ENCODE measurements at places on chromosomes 7 and 10.

DNA sequence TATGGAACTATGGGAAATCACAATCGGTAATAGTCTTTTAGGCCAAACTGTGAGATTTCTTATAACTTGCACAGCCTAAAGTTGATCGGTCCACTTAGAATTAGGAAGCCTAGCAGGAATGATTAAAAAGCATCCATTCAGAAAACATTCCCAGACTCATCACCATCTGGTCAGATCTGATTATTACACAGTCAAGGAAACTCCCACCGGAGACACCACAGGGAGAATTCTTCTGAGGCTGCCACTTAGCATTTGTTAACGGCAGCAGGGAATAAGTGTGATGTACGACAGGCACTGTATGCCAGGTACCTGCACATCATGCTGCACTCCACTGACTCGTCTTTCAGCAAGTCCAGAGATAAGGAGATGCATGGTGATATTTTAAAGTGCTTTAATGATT is 227.6 kb upstream of the STEAP1 start:
- DNase-seq, result no peak

GRCh38 chr7:122919643-122920181 is 33.5 kb upstream of the CADPS2 start:
- no peak for DNase-seq

DNA sequence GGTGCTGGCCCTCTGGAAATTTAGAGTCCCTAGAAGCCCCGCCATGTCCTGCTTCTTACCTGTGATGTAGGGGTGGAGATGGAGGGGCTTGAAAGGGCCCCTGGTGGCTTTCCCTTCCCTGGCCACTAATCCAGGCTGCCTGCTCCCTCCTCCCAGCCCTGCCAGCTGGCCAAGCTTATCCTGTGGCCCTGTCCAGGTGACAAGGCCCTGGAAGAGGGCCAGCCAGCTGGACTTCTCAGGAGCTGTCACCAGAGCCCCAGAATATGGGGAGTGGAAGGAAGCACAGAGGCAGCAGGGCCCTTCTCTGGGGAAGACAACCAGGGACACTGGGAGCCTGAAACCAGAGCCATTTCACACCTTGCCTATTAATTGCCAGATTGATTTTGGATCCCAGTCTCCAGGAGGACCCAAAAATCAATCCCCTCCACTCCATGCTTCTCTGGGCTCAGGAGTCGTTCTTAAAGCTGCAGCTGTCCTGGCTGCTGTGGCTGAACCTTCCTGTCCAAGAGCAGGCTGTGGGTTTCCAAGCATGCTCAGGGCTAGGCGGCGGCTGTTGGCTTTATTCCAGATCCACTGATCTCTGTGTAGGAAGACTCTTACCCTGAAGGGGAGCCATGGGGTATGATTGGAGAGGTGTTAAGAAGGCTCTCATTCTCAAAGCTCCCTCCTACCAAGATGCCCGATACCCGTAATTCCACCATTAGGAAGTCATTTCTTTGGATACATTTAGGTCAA is 52.6 kb upstream of the PCBD1 start:
- no peak for DNase-seq

- no peak for DNase-seq
Observed at GRCh38 chr7:101537205-101537604, 91.9 kb downstream of the MYL10 start.

GRCh38 chr10:10007957-10008356 is 1009.7 kb upstream of the CELF2 start:
- no peak for DNase-seq

- no peak for DNase-seq
Observed at GRCh38 chr7:46960970-46961369, 620.9 kb downstream of the TNS3 start.

- DNase-seq, result peak; percentile 71
Observed at GRCh38 chr7:76997381-76998284, 34.5 kb downstream of the SPDYE17 start.

DNA sequence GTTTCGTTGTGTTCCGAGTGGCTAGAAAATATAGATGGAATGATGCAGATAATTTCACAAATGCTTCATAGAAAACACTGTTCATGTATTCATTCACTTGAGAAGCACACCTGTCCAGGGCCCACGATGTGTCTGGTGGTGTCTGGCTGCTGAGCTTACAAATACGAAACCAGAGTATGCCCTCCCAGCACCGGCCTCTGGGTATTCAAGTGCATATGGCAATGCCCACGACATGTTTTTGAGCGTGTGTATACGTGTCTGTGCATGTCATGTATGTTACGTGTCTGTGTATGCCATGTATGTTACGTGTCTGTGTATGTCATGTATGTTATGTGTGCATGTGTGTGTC is 37.9 kb downstream of the IL2RA start:
- no peak for DNase-seq

DNA sequence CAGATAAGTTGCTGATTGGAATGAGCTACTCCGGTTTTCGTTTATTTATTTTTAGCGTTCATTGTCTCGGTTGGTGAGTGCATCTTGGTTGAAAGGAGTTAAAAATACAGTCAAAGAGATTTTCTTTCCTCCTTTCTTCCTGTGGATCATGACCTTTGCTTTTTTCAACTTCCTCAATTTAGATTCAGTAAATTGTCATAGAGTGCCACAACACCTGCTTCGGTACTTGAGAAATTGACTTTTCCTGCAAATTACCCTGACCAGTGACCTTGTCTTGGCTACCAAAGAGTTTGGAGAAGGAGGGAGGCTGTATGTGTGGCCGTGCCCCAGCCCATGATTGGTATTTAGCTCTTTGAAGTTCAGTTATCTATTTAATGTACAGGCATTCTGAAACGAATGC is 128.7 kb downstream of the FAM204A start:
- no peak for DNase-seq

- DNase-seq, result no peak
Observed at GRCh38 chr10:61761825-61762217, 99.1 kb downstream of the CABCOCO1 start.

GRCh38 chr10:29446327-29446726 is 157.5 kb downstream of the LYZL1 start:
- DNase-seq, result no peak

GRCh38 chr7:68707159-68707558 is 891.1 kb upstream of the AUTS2 start:
- DNase-seq, result no peak

- no peak for DNase-seq
Observed at GRCh38 chr10:101759309-101760247, 16.3 kb downstream of the FGF8 start.

DNA sequence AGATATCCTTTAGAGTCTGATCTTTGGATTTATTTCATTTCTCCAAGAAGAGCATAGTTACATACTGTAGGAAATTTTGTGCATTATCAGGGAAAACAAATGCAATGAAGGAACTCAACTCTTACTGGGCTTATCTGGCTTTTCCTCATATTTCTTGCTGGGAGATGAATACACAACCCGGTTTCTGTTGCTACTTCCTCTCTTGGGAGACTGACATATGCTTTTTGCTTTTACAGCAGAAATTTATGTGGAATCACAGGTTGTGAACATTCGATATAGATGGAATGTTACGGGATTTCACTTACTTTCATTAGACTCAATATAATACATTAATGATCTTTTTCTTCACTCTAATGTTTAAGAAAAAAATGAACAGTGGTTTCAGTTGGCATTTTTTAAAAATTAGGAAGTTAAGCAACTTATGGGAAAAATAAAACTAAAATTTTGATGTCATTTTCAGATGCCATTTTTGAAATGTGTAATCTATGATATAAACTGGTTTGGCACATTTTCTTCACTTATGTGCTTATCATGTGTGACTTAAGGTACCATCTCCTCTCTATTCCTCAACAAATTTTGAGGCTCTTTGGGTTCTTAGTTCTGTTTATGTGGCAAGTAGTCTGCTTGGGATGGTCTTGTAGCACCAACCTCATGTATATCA is 7.1 kb downstream of the SND1 start:
- no peak for DNase-seq

All from RWPE2 (cell line).